ENCODE measurements at places on chromosomes 4 and X.

DNA sequence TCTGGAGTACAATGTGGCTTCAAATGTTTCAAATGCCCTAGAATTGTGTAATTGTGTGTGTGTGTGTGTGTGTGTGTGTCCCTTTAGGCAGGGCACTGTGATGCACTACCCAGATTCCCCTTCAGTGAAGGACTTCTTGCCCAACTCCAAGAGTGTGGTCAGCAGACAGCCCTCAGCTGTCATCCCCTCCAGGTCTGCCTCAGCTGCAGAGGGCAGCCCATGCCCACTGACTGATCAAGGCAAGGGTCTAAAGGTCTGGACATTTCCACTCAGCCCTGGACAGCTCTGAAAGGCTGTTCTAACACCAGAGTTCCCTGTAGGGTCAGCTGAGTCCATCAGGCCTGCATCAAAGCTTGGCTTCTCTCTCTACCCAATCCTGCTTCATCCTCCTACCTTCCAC, 83.9 kb upstream of the USP9X start:
- DNase-seq = no peak

DNA sequence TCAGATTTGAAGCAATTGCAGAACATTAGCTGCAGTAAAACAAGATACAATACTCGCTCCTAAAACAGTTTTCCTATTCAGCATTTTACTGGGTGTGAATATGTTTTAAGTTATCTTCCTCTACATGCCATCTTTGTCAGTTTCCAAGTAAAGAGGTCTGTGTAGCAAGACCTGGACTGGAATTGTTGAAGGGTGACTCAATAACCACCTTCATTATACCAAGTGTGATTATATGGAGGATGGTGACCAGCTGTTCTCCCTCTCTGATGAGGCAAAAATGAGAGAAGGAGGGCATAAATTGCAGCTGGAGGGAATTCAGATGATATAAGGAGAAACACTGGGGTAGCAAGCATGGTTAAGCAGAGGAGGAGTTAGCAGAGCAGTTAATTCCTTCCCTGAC, 922.1 kb upstream of the SLIT2 start:
- no peak for DNase-seq

DNA sequence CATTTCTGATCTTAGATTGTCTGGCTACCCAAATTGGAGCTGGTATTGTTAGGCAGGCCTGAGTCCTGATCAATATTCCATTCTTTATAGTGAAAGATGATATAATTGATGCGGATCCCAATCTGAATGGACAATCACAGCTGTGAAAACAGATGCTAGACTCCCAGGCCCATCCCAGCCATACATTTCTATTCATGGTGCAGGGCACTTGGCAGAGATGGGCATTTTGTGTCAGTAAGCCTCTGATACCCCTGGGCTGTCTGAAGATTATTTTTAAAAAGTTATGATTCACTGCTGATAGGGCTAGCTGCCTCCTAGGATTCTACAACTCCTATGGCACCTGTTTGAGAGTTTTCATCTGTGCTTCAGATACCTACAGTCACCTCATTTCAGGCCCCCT, 61.2 kb upstream of the TSPAN7 start:
- no peak for DNase-seq

DNA sequence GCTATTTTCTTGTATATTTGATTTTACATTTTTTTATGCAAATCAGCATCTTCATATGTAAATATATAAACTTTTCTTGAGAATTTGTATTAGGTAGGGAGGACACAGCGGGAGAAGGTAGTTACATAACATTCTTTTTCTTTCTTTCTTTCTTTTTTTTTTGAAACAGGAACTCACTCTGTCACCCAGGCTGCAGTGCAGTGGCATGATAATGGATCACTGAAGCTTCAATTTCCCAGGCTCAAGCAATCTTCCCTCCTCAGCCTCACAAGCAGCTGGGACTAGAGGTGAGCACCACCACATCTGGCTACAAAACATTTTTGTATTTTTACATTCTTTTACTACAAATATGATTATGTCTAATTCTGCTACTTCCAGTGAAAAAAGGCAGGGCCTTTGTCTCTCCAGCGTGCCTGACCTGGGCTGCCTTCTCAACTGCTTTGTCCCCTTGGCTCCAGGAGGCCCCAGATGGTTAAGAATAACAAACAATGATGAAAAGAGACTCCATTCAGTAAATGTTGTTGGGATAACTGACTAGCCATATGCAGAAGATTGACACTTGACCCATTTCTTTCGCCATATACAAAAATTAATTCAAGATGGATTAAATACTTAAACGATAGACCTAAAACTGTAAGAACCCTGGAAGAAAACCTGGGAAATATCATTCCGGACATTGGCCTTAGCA, 46.5 kb upstream of the FAT4 start:
- DNase-seq = no peak

DNA sequence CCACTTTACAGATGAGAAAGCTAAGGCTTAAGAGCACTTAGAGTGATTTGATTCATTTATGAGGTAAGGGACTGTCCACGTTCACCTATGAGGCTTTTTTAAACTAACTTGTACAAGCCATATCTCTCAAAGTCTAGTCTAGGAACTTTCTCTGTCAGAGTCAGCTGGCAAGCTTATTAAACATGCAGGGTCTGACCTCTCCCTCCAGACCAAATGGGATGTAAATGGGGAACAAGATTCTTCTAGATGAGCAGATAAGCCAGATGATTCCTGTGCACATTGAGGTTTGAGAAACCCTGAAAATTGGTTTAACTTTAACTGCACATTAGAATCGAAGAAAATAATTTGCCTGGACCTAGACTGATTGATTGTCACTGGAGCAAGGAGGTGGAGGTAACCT, 160.0 kb upstream of the SPRY1 start:
- DNase-seq = peak; percentile 38

GRCh38 chrX:9737363-9737762, 28.3 kb downstream of the GPR143 start:
- no peak for DNase-seq

- no peak for DNase-seq
Measured at GRCh38 chr4:108072300-108072699, 82.6 kb downstream of the HADH start.

- DNase-seq = no peak
Measured at GRCh38 chr4:3475041-3475712, 12.1 kb downstream of the DOK7 start.

DNA sequence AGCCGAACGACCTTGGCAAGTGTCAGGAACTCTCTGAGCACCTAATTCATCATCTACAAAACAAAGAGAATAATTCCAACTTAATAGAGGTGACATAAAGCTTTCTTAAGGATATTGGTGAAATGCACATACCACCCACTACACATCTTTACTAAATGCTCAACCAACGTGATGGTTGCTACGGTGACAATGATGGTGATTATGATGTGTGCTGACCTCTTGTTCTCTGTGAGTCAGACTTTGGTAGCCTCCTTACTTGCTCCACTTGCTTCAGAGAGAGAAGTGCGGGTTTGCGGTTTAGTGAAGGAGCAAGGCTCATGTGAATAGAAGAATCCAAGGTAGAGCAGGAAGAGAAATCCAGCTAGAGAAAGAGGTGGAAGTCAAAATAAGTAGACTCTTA, 52.8 kb upstream of the CLNK start:
- no peak for DNase-seq

GRCh38 chr4:148238086-148238485, 204.1 kb downstream of the NR3C2 start:
- no peak for DNase-seq

DNA sequence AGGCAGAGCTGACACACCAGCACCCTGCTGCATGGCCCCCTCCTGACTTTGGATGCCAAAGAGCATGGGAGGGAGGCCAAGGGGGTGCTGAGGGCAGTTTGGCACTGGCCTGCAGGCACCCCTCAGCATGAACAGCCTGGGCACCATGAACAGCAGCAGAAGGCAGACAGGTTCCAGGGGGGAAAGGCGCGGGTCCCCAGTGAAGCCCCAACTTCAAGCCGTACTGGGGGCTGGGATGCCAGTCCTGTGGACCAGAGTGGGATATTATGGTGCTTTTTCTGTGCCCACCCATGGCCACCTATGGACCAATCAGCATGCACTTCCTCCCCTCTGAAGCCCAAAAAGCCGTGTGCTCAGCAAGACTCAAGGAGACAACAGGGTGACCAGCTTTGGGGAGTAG, 389.9 kb downstream of the TEX13C start:
- DNase-seq = no peak

DNA sequence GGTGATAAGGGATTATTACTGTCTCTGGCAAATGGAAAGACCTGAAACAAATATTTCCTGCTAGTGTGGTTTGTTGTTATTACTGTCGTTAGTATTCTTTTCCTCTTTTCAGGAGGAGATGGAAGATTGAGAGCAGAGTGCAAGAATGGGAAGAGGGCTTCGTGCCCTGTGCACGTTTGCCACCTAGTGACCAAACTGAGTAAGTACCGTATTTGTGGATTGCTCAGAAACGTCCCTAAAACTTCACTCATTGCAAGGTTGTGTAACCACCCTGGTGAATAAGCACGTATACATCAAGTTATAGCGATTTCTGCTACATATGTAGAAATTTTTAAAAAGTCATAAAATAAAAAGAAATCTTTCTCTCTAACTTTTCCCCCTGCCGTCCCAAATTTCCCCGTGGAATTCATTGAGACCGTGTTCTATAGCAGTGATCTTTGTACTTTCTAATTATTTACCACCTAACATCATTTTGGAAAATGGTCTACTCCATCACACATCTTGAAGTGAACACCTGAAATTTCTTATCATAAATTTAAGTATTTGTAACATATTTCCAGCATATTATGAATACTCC, 24.3 kb downstream of the LINC00632 start:
- DNase-seq = peak; percentile 2

DNA sequence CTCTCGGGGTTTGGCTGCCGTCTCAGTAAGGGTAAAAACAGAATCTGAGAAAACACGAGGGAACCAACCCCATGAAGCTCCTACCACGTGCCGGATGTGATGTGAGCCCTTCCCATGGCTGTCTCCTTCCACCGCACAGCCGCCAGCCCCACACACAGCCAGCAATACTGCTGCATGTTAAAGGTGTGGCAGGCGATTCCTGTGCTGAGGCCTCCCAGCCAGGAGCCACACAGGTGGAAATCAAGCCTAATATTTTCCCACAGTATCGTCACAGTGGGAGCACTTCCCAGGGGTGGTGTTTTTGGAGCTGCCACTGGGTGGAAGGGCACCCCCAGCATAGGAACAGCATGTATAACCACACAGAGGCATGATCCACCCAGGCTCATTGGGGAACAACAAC, 77.5 kb downstream of the SLC2A9 start:
- no peak for DNase-seq

DNA sequence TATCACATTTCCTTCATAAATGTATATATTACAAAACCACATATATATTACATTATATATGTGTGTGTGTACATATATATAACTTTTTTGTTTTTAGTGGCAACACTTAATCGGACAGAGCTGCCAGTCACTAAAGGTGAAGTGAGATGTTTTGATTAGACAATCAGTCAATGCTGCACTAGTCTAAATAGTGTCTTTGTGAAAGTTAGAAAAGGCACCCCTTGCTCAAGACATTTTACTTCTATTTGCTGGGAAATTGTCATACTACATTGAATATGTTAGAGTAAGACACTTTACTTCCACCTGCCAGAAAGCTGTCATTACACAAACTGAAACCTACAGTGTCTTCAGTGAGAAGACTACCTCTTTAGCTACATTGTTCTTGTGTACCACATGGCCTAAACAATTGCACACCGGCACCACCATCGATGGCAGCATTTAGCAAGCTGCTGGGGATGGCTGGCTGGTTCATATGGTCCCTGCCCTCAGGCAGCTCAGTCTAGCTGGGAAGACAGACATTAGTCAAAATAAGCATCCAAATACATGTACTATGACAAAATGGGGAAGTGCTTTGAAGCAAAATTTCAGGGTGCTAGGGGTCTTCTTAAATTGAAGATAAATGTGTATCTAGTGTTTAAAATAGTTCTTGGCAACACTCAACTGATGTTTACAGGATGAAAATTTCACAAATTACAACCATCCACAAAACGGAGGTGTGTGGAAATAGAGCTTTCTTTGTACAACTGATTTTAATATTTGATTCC, 148.1 kb upstream of the GATB start:
- DNase-seq = no peak

DNA sequence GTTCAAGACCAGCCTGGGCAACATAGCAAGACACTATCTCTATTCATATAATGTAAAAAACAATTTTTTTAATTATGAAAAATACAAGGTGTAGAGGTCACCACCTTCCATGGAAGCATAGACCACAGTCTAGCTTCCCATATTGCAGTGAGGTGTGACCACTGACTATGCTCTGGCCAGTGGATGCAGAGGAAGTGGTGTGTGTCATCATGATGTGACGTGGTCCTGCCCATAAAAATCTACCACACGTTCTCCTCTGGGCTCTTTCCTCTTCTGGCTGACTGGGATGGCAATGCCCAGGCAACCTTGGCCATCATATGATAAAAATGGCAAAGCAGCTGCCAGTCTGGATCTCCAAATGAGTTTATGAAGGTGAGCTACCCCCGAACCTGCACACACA, 65.7 kb downstream of the RBM47 start:
- no peak for DNase-seq

GRCh38 chrX:2397229-2398063, 103.3 kb downstream of the DHRSX start:
- DNase-seq = no peak

- no peak for DNase-seq
Measured at GRCh38 chrX:25012433-25012735, 3.4 kb downstream of the ARX start.

DNA sequence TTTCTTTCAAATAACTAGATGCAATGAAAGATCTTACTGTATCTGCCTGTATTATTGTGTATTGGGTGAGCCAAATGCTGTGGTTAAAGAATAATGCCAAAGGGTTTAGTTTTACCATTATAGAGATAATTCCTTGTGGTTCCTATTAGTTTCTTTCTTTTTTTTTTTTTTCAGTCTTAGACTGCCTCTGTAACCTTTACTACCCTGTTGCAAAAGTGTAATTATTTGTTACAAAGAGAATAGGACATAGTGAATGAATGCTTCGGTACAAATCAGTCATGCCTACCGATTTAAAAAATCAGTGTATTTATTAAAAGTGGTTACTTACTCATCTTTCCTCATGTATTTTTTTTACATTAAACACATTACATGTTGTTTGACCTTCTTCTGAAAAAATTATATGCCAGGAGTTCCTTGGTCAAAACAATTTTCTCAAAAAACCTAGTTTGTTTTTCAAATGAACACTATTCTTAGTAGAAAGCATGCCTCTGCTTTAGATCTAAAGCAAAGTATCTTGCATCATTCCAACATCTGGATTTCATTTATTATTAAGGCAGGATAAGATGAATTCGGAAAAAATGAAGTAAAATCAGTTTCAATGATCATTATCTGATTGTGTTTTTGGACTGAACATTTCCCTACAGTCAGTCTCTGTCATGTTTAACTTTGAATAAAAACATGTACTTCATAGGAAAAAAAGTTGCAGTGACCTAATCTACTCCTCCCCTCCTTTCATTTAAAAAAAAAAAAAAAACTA, 21.2 kb upstream of the SYNPO2 start:
- no peak for DNase-seq

- no peak for DNase-seq
Measured at GRCh38 chr4:3801931-3802550, 35.9 kb downstream of the ADRA2C start.

Data from bone marrow (tissue), 2 donors.